ENCODE measurements at places on chromosomes 12 and 14.

DNA sequence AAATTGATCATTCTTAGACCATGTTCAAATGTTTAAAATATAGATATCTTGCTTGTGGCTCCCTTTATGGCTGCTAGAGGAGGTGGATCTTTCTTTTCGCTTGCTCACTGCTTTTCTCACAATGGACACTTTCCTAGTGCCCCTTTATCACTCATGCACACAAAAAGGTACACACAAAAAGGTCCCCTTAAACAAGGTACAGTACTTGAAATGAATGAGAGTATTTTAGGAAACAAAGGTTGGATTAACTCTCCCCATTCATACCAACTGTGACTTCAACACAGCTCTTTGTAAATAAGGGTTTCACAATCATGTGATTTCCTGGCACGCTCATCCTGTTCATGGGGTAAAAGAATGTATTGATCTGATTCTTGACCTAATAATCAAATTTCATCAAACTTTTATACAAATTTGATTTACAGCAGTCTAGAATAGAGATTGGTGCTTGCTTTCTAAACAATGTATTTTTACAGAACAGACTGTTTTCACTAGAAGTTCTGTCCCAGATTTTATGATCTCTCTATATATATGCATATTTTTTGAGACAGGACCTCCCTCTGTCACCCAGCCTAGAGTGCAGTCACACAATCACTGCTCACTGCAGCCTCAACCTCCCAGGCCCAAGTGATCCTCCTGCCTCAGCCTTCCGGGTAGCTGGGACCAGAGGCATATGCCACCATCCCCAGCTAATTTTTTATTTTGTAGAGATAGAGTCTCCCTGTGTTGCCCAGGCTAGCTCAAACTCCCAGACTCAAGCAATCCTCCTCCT is 34.4 kb upstream of the EPS8 start:
- no peak for DNase-seq

GRCh38 chr14:95287176-95287754 is 32.4 kb downstream of the CLMN start:
- no peak for DNase-seq

DNA sequence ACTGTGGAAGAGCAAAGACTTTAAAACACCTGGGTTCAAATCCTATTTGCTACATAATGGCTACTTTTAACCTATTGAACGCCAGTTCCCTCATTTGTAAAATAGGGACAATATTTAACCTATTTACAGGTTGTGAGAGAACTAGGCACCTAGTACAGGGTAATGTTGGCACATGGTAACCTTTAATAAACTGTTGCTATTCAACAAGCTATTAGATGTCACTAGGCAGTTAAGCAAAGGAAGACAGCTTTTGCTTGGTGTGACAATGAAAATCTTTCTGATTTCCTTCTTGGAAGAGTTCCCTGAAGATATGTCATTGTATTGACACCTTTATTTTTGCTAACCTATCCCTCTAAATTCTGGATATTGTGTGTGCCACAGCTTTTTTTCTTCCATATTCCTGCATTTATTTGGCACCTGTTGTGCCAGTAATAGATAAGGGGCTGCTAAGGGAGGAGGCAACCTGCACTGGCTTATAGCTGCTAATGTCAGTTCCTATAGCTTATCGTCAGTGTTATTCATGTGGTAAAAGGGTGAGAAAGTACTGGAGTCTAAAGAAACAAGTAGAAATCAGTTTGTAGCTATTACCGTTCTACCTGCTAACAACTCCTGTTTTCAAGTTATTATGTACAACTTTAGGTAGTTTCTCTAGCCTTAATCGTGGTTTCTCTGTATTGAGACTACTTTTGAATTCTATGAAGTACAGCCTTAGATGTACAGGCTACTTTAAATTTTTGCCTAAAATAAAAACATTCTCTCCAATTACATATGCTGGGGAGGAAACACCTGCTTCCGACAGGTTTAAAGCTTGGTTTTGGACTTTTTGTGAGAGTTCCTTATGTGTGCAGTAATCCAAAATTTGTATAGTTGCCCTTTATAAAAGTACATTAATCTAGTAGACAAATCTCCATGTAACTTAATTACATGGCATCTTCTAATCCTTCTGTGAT is 24.3 kb downstream of the HIF1A start:
- no peak for DNase-seq

DNA sequence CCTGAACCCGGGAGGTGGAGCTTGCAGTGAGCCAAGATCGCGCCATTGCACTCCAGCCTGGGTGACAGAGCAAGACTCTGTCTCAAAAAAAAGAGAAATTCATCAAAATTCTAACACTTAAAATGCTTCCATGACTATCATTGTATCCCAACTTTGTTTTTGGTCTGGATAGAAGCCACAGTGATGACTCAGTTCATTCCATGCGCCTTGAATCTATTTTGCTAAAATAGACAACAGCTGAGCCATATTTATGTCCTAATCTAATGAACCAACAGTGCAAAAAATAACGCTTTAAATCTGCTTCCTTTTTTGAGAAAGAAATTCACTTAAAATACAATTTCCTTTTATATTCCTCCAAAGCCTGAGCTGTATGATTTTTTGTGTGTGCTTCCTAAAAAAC is 23.2 kb upstream of the BICD1 start:
- DNase-seq, result no peak

DNA sequence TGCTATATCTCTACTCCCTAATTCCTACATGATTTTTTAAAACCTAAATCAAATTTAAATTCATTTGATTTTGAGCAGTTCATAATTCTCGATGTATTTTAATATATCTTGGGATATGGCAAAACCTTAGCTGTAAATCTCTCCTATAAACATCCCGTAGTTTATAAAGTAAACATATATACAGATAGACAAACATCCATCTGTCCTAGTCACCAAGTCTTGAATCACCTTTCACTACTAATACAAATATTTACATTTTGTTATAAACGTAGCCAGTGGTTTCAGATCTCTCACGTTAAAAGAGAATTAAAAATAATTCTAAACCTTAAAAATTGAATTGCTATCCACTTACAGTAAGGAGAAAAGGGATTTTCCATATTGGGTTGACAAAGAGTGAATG is 107.0 kb downstream of the TSHR start:
- no peak for DNase-seq

DNA sequence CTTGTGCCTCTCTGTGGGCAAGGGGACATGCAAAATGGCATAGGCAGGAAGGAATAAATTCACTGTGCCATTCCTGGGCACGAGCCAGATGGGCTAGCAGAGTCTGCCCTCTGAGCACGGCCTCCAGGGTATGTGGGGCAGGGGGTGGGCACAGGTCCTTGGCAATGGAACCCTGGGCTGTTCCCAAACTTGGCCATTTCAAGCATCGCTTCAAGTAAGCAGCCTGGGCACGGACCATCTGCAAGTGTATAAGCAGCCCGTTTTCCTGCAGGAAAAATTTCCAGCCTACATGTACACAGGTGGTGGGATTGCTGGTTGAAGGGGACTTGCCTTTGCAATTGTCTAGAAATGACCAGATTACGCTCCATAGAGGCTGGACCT is 40.3 kb downstream of the CCDC85C start:
- DNase-seq, result no peak

- DNase-seq, result no peak
Observed at GRCh38 chr12:54700301-54700700, 52.1 kb upstream of the DCD start.

GRCh38 chr12:66115071-66115600 is 15.4 kb downstream of the LLPH start:
- no peak for DNase-seq

DNA sequence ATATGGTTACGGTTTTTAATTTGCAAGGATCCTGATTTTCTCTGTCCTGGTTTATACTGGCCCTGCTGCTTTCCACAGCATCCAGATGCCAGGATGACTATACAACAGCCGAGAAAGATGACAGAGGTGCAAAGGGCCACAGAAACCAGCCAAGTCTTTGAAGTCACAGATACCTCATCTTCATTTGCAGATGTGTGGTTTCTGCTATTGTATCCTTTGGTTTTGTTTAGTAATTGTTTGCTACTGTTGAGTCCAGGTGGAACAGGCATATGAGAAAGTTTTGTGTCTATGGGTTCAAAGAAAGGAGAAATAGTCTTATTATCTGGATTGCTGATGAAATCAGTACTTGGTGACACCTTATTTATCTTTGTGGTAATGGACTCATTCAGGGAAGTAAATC is 17.3 kb upstream of the KLHL42 start:
- DNase-seq, result no peak

GRCh38 chr12:104656921-104657320 is 200.2 kb downstream of the CHST11 start:
- DNase-seq, result no peak

- no peak for DNase-seq
Observed at GRCh38 chr12:63968673-63969072, 124.2 kb downstream of the SRGAP1 start.

GRCh38 chr12:1878214-1878613 is 40.2 kb downstream of the CACNA2D4 start:
- no peak for DNase-seq
